ENCODE measurements at places on chromosomes 12 and 14.

DNA sequence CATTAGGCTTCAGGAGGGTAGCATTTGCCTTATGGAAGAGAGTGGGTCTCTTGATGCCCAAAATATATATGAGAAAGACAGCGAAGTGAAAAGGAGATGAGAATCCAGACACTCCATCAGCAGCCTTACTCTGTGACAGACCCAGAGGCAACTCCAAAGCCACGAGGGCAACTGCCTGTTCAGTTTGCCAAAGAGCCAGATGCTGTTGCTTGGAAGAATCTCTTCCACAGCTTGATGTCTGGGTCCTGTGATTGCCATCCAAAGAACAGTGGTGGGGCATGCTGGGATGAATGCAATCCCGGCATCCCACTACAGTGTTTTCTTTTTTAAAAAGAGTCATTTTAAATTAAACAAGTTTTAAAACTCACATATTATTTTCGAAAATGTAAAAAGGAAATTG lies 10.9 kb upstream of the OTX2 start:
- no peak for DNase-seq

GRCh38 chr12:131232036-131232435 lies 278.3 kb downstream of the ADGRD1 start:
- DNase-seq = no peak

- no peak for DNase-seq
These were observed 52.4 kb upstream of the CDKN3 start for GRCh38 chr14:54344445-54344844.

DNA sequence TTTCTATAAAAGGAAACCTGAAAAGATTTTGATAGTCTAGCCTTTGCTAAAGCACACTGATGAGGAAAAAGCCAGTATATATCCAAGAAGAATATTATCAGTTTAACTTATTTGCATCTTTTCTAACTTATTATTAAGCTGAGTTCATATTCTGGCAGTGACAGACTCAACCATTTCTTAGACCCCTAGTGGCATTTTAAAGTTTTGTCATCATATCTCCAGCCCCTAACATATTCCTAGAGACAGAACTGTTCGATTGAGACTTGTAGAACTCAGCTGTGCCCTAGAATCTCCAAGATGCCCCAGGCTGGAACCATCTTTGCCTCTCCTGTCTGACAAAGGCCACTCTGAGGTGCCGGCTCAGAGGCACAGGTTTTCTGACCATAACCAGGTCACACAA lies 365.6 kb downstream of the NELL2 start:
- no peak for DNase-seq

DNA sequence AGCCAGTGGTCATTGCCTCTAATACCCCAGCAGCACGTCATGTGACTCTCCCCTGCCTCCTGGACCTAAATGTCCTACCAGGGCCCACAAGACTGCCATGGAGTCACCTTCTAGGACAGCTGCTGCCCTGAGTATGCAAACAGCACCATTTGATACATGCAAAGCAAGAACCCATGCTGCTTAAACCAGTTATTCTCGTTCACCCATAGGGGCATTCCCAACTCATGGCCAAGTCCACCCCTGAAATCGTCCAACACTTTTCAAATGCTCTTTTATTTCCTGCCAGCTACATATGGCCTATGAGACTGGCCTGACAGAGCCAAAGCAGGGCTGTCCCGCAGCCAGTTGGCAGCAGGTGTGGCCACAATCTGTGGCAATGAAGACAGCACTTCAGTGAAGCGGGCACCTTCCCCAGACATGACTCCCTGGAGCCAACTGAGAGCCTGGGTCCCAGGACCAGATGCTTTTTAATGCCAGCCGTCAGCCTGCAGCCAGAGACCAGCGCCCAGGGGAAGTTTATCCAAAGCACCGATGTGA lies 99.9 kb downstream of the BCAT1 start:
- DNase-seq = no peak

DNA sequence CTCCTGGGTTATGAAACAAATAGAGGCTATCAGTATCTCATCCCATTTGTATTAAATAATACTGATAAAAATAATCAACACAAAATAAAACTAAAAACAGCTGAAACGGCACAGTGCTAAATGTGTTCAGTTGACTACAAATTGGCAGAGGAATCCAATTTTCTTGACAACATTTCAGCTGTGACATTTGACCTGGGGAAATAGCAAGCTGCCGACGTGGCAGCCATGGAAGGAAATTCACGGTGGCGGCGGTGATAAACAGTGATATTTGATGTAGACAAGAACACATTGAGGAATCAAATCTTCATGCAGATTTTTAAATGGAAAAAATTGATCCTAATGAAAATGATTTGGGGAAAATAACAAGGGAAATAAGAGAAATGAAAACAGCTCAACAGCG lies 159.1 kb upstream of the RTL1 start:
- DNase-seq = no peak

DNA sequence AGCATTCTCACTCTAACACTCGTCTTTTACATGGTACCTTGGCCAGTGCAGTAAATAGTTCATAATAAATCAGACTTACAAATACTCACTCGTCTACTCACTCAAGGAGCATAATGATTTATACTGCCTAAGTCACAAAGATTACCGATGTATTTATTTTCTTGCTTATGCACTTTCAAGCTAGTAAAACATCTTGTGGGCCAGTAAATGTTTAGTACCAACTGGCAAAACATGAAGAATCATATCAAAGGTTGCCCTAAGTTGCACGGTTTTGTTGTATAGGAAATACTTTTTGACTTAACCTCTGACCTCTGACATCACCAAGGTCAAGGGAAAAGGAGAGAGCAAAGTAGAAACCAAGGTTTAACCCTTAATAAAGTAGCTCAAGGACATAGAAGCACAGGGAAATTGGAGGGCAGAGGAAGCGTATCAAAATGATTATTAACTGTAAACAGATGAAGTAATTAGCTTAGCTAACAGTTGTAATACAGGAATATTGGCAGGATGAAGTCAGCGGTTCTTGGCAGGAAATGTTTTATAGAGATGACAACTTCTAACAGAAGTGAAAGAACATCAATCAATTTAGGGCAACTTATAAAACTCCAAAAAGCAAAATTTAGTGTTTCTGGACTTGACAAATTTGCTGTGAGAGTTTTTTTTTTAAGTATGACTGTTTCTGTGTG lies 131.9 kb downstream of the HMGA2 start:
- DNase-seq = no peak

GRCh38 chr12:53974084-53975063 lies at the start of gene HOTAIR:
Gene HOTAIR, minus strand, starts transcription at chr12:53974954.
- no peak for DNase-seq

- DNase-seq = no peak
These were observed 559 bp downstream of the SYNJ2BP start for GRCh38 chr14:70416338-70416724.

- DNase-seq = no peak
These were observed 22.4 kb upstream of the GPR33 start for GRCh38 chr14:31510222-31510621.

DNA sequence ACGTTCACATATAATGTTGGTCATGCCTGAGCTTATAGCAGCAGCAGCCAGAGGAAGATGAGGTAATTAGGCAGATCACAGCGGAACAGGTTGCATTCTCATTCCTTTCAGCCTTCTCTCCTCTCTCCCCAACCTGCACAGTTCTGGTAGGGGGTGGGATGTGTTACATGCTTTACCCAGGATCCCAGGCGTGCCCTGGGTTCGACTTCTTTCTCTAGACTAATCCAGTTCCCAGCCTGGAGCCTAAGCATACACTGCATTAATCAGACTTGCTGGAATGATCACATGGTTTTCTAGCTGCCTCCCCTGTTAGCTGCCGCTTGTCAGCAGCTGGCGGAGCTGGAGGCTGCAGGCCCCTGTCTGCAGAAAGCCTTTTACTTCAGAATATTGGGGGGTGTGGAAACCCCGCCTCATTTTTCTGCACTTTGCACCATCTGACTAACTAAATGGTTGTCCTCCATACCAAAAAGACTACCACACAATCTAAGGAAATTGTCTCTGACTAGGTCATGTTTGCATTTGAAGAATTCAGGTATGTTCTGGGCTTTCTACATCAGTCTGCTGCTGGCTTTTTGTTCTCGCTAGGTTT lies 46.0 kb upstream of the EVL start:
- DNase-seq = no peak

DNA sequence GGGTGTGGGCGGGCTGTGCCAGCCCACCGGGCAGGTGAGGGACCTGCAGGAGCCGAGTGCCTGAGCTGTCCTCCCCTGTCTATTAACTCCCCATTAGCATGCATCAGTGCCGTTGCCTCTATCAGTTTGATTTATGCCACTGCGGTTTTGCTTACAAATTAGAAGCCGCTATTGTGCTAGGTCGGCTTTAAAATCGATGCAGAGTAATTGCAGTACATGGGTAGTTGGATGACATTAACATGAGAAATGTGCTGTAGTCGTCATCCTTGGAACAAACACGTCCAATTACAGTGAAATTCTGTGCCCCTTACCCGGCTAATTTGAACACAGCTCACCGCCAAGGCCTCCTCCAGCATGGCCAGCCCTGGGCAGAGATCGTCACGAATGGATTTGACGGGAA lies 145.8 kb downstream of the TSPAN9 start:
- no peak for DNase-seq

DNA sequence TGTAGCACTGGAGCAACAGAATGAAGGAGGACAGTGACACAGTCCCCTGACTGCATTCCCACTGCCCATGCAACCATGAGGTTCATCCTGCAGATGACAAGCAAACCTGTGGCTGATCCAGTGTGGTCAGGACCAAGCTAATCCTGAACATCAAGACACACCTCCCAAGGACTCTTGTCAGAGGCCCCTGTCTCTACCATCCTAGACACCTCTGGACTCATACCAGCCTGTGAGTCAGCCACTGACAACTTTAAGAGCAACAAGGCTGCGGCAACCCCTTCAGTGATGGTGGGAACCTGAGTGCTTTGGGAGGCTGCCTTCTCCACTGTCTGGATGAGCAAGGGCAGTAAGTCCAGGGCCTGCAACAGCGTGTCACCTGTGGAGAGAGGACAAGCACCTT lies 24.6 kb downstream of the GCN1 start:
- DNase-seq = no peak

GRCh38 chr12:2409656-2410265 lies 357.0 kb downstream of the CACNA1C start:
- DNase-seq = no peak

- no peak for DNase-seq
These were observed 77.5 kb upstream of the ATP2A2 start for GRCh38 chr12:110203546-110203945.

DNA sequence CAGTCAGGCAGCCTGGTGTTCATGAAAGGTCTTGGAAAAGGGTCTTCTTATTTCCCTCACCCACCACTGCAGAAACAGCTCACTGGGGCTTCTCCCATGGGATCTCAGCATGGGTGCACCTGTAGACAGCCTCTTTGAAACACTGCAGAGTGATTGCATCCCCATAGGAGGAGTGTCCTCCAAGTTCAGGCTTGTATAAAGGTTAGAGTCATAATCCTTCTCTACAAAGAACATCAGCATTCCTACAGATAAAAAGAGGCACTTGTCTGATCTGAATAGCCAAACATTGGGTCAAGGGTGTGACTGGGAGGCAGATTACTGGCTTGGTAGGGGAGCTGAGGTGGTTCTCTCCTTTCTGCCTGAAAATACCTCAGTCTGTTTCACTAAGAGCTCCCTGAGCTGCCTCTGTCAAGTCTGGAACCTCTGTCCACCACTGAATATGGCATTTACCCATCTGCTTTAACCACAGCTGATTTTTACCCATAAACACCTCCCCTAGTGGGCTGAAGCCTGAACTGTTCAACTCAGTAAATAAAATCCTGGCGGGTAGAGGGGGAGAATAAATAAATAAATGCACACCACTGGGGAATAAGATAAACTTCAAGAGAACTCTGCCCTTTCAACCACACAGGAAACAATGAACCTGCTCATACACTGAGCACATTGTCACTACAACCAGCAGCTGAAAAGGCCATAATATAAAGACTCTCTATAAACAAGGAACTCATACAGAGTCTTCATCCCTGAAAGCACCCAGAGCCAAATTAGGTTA lies 120.7 kb upstream of the SCAF11 start:
- DNase-seq = no peak

DNA sequence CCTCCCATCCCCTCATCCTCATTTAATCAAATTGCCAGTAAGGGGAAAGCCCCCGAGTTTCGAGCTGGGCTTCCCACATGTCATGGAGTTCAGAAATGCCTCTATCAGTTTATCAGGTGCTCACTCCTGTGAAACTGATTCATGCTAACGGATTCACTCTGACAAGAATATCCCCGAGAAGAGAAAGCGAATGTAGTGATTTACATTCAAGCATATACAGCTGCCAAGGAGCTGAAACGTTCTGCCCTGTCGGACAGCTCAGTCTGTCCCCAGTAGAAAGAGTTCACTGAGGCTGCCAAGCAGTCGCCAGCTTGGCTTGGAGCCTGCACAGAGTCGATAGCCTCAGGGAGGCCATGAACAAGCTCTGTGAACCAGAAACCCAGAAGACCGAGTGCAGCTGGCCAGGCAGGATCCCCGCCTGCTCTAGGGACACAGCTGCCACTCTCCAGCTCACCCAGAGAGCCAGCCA lies 88.4 kb downstream of the TMCC3 start:
- DNase-seq = no peak

Measured in stimulated activated naive CD4-positive, alpha-beta T cell (primary cell).